ENCODE measurements at places on chromosomes 12 and 14.
A peak's percentile ranks its signal among the peaks of the same experiment; 100 is the strongest.

DNA sequence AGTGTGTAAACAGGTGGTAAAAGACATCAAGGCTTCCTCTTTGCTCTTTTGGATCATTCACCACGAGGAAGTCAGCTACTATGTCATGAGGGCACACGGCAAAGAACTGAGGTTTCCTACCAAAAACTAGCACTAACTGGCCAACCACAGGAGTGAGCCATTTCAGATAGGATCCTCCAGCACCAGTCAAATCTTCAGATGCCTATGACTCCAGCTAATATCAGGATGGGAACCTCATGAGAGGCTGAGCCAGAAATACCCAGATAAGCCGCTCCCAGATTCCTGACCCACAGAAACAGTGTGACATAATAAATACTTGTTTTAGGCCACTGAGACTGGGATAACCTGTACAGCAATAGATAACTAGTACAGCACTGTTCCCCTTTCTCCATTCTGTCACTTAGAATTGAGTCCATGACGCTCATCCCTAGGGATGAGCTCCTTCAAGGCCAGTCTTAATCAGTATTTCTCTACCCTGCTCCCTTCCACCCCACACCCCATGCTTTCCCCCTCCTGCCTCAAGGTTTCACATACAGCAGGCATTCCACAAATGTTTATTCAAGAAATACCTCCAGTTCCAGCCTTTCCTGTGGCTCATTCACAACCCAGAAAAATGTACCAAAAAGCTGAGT is 68.4 kb downstream of the PPM1H start:
- no peak for DNase-seq

- peak; percentile 75 for DNase-seq
These were observed 838 bp upstream of the ERBB3 start for GRCh38 chr12:56078931-56079722.

- DNase-seq: peak; percentile 48
These were observed 12.2 kb downstream of the GPR84 start for GRCh38 chr12:54352022-54352531.

DNA sequence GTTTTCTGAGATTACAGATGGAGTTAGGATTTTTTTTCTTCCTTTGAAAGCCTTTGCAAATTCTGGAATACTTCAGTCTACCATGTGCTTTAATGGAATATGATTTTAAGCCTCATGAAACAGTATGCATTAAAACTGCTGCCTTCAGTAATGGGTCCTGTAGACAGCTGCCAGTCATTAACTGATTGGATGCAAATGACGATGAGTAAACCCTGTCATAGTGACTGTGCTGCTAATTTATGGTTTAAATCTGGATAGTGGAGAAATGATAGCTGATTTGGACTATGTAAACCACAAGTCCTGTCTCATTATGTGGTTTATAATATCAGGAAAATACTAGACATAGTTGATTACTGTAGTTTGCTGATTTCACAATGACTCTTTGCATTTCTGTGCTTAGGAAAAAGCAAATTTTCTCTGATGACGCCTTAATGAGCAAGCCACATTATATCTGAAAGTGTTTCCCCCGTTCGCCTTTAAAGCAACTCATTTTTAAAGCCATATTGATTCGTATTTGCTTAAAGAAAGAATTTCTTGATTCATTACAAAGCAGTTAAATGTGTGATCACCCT is 217.6 kb downstream of the TMTC2 start:
- no peak for DNase-seq

- no peak for DNase-seq
These were observed 182.7 kb downstream of the KICS2 start for GRCh38 chr12:64039281-64039871.

GRCh38 chr12:108080363-108080762 is 48.7 kb upstream of the WSCD2 start:
- no peak for DNase-seq
